ENCODE measurements at places on chromosomes 3 and 15.
A peak's percentile ranks its signal among the peaks of the same experiment; 100 is the strongest.

- DNase-seq: no peak
These were observed 57.7 kb downstream of the PXYLP1 start for GRCh38 chr3:141289228-141289772.

GRCh38 chr15:69056365-69056764, 41.9 kb downstream of the NOX5 start:
- DNase-seq: no peak

- no peak for DNase-seq
These were observed 237.7 kb upstream of the AZI2 start for GRCh38 chr3:28586325-28586724.

GRCh38 chr15:28960979-28961378, 75.2 kb downstream of the APBA2 start:
- DNase-seq: no peak

DNA sequence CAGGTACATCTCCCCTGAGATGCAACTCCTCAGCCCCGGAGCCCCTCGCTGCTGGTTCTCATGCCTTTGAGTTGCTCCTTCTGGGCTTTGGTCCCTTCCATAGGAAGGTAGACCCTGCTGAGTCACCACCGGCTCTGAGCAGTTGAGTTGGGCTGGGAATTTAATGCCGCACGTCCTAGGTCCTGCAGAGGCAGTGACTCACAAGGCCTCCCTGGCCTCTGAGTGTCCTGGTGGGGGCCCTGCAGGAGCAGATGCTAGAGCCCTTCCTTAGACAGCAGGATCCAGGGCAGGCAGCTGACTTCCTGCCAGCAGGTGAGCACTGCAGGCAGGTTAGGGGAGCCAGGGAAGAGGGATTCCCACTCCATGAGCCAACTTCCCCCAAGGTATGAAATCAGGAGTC, 5.5 kb upstream of the NTRK3 start:
- DNase-seq: no peak

- DNase-seq: peak; percentile 1
These were observed 490 bp downstream of the TOMM70 start for GRCh38 chr3:100400419-100400779.

DNA sequence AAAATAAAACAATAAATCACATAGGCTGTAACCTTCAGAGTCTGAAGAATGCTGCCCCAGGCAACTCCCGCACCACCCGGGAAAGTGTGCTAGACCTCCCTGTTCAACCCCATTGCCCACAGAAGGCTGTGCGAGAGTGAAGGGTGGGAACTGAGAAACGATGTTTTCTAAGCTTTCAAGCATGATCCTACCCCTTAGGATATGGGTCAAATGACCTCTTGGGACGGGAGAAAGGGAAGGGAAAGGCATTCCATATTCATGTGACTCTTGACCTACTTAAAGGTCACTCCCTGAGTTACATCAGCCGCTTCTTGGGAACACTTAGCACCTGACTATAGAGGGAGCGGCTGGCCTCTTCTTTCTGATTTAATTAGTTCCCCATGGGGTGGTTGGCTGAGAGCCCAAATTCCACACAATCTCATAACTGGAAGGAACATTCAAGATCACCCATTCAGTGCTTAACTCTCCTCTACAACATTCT, 114.7 kb upstream of the SLC24A5 start:
- DNase-seq: no peak

DNA sequence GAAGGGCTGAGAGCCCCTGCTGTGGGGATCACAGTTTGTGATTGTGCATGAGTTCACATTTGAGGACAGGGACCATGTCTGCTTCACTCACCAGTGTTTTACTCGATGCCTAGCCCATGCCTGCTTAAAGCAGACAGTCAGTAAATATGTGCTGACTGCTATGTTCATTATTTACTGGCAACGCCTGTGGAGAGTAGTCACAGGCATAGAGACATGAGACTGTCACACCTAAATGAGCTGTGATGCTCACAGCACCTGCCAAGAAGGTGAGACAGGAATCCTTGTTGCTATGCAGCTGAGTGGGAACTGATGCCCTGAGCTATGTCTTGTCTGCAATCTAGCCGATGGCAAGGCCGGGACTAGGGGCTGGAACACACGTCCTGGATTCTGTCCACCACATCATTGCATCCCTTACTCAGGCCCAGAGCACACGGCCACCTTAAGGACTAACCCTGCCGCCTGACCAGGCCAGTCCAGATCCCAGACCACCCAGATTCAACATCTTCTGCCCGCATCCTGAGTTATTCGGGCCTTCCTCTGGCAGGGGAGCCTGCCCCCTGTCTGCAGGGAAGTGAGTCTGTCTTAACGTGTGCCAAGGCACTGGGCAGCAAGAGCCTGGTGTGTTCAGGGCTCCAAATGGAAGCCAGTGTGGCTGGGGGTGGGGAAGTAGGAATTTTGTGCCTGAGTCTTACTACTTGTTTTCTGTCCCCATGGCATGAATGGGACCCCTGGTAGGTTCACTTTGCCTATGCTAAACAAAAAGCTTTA, 44.8 kb downstream of the FGD5 start:
- no peak for DNase-seq

GRCh38 chr15:64001148-64001547, 45.1 kb downstream of the DAPK2 start:
- DNase-seq: no peak

GRCh38 chr3:43399034-43399433, 112.7 kb downstream of the SNRK start:
- DNase-seq: no peak

DNA sequence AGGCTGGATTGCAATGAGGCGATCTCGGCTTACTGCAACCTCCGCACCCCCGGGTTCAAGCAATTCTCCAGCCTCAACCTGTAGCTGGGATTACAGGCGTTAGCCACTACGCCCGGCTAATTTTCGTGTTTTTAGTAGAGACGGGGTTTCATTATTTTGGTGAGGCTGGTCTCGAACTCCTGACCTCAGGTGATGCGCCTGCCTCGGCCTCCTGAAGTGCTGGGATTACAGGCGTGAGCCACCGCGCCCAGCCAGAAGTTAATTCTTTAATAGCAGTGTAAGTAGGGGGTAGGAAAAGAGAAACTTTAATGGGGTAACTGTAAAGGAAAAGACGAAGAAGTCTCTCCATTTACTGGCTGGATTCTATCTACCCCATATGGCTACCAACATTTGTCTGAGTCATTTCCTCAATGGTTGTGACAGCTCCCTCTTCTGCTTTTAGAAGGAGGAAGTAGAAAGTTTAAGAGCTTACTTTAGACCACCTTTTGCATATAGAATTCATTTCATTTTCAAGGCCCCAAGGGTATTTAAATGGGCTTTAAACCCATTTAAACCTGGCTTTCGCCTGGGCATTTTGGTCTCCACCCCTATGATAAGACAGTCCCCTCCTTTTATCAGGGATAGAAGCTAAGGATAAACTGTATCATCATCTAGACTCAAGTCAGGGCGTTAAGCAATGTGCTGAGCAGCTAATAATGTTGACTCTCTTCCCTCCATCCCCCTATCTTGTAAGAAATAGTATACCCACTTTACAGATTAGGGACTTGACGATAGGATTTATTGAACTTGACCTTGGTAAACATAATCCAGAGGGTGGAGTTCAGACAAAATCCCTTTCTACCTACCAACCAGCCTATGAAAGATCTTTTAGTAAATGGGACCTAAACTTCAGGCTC, 1.1 kb upstream of the CDV3 start:
- no peak for DNase-seq

DNA sequence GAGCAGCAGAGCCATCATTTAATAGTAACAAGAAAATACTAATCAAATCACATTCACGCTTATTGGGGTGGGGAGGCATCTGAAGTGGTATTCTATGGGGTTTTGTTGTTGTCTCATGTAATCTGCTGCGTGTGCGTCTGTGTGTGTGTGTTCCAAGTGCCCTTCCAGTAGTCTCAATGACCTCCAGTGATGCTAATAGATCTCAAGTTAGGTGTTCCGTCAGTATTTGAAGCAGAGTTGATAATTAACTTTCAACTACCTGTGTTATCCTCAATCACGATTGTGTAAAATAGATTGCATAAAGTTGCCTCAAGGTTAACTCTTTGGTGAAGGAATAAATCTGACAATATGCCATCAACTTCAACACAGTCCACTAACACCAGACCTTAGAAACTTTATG, 375.0 kb downstream of the MECOM start:
- DNase-seq: no peak

DNA sequence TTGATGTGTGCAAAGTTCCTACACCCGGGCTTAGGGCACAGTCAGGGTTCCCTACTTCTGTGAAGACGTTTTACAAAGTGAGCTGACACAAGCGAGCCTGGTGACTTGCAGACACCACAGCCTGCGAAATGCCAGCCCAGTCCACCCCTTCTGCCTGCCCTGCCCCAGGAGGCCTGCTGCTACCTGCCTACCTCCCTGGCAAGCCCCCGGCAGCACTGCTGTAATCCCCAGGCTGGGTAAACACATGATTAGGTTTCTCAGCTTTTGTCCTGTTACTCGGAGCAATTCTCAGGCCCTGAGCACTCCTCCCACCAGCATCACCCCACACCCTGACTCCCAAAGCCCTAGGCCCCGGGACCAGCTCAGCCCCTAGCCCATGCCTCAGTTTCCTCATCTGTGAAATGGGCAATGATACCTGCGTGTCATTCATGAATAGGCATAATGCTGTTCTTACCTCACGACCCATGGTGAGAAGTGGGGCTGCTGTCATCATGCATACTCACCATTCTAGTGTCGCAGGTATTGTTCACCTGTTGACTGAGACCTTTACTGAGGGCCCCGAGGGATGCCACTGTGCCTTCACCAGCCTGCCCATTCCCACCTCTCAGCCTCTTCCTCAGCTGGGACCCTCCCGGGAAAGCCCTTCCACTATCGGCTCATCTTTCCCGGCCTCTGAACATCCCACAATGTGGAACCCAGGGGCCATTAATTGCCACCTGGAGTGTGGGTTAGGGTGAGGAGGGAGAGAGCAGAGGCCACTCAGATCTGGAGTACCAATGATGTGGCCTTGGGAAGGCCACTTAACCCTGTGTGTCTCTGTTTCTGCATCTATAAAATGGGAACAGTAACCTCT, 31.5 kb upstream of the SLC6A6 start:
- no peak for DNase-seq

GRCh38 chr3:156735471-156735870, 61.1 kb downstream of the TIPARP start:
- no peak for DNase-seq

DNA sequence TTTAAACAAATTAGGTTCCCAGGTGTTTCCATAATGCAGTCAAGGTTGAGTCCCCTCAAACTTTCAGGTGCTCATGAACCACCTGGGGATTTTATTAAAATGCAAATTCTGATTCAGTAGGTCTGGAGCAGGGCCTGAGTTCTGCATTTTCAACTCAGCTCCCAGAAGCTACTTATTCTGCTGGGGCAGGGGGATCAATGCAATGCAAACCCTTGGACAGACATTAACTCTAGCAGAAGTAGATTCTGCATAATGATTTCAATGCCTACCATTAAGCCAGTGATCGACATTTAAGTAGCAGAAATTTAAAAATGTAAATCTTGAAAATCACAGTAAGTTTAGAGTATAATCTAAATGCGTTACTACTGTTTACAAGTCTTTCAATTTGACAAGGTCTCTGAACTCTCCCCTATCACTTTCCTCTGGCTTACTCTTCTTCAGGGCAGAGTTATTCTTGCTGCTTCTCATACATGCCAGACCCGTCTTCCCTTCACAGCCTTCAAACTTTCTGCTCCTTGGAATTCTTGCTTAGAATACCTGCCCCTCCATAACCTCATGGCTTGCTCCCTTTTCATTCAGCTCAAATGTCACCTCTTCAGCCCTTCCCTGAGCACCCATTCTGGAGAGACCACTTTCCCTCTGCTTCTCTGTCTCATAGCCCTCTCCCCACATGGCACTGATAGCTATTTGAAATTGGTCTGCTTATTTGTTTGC, 19.3 kb upstream of the DPPA4 start:
- DNase-seq: no peak

- DNase-seq: no peak
These were observed 1.1 kb downstream of the UCN2 start for GRCh38 chr3:48562367-48563095.

DNA sequence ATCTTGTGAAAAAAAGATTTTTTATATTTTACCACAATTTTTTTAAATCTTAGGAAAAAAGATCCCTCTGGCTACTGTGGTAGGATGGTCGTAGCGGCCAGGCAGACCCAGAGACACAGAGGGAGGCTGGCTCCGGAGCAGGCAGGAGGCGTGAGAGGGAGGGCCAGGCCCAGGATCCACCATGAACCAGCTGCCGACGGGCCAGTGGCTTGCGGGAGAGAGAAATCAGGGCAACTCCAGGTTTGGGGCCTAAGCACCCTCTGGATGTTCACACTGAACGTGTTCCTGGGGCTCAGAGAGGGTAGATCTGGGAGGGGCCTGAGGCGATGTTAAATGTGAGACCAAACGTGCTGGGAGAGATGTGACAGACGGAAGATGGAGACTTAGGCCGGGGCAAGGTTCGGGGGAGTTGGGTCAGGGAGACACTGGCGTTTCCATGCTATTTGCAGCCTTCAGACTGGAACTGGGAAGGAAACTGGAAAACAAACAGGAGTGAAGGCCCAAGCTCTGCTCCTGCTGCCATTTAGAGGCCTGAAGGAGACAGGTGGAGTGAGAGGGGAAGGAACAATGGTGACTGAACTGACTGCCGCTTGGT, 1.6 kb upstream of the VILL start:
- DNase-seq: no peak
